Type B pancreatic cell (in vitro differentiated cells): ENCODE measurements at places on chromosomes 1 and 21. TPM values are rescaled to one million over a fixed set of nuclear protein-coding genes. Genes with fewer than 3 reads are reported as not detected.
A peak's percentile ranks its signal among the peaks of the same experiment; 100 is the strongest.

GRCh38 chr21:25717491-25718147 lies 17.1 kb downstream of the ATP5PF start:
- H3K27ac ChIP-seq = no peak overlapping the region
- H3K4me3 ChIP-seq = no peak overlapping the region
- H3K36me3 ChIP-seq = peaks cover 31% of the 10 kb centered on the region
- no peaks in the 10 kb centered on the region for H3K27me3 ChIP-seq

DNA sequence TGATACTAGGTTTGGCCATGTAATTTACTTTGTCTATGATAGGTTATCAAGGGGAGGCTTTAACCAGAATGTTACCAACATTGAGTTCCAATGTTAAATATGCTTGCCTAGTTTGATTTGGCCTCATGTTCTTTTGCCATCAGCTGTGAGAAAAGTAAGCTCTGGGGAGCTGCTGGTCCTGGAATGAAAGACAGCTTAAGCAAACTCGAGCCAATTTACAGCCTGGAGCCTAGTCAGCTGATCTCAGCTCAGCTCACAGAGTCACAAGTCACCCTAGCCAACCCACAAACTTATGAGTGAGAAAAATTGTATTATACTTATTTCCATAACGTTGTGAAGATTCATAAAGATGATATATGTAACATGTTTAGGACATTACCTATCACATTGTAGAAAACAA lies 426.7 kb downstream of the RWDD3 start:
- H3K4me3 ChIP-seq = no peak overlapping the region
- no peak for DNase-seq
- no peaks in the 10 kb centered on the region for H3K4me1 ChIP-seq
- no peak overlapping the region for H3K27ac ChIP-seq
- H3K36me3 ChIP-seq = no peaks in the 10 kb centered on the region

GRCh38 chr1:41998250-41998649 lies 79.5 kb upstream of the HIVEP3 start:
- no peaks in the 10 kb centered on the region for H3K27me3 ChIP-seq
- H3K4me3 ChIP-seq = no peak overlapping the region
- DNase-seq = no peak

Gene S100A1
- total RNA-seq = 0.97 TPM in 1 of 2 replicates, not detected in the other

Gene PDE9A
- total RNA-seq = 15.2 and 18.6 TPM in 2 replicates

Gene B3GALNT2
- total RNA-seq = 24.5 and 31.3 TPM in 2 replicates

GRCh38 chr1:207933205-207933800 lies 22.4 kb upstream of the CD34 start:
- peaks cover 4% of the 10 kb centered on the region for H3K27me3 ChIP-seq
- no peak for DNase-seq
- no peaks in the 10 kb centered on the region for H3K4me1 ChIP-seq
- no peak overlapping the region for H3K4me3 ChIP-seq
- no peaks in the 10 kb centered on the region for H3K36me3 ChIP-seq

Gene GNG4
- total RNA-seq = 28.5 and 64.2 TPM in 2 replicates

Gene SLAMF7
- total RNA-seq = 0.45 and 0.48 TPM in 2 replicates

GRCh38 chr1:219639876-219640577 lies 27.1 kb upstream of the ZC3H11B start:
- no peak for DNase-seq
- no peak overlapping the region for H3K27ac ChIP-seq
- H3K36me3 ChIP-seq = no peaks in the 10 kb centered on the region
- H3K27me3 ChIP-seq = no peaks in the 10 kb centered on the region
- no peak overlapping the region for H3K4me3 ChIP-seq

Gene LCE6A
- total RNA-seq = not detected in 2 replicates

Gene LIPI
- not detected in 2 replicates for total RNA-seq

Gene PRXL2B
- 33.7 and 40.3 TPM in 2 replicates for total RNA-seq

Gene KCNJ9
- total RNA-seq = not detected in 2 replicates

Gene PIK3CD
- total RNA-seq = 1.7 and 1.8 TPM in 2 replicates

DNA sequence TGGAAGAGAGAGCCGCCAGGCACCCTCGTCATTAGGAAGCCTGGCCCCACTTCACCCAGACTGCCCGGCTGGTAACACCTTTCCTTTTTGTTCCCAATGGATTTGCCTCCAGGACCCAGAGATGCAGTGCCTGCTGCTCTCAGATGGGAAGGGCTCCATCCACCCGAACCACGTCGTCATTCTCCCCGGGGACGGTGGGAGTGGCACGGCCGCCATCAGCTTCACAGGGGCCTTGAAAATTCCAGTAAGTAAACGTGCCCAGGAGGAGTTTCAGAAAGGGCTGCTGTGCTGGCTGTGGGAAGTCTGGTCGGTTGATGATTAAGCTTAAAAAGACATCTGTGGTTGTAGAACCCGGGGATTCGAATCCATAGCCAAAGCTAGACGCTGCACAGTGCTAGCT lies 45.2 kb downstream of the SLC37A1 start:
- no peaks in the 10 kb centered on the region for H3K27me3 ChIP-seq
- DNase-seq = no peak
- H3K4me3 ChIP-seq = no peak overlapping the region
- peaks cover 4% of the 10 kb centered on the region for H3K36me3 ChIP-seq
- H3K27ac ChIP-seq = no peak overlapping the region

- no peak for DNase-seq
- H3K4me1 ChIP-seq = no peaks in the 10 kb centered on the region
- no peaks in the 10 kb centered on the region for H3K36me3 ChIP-seq
- H3K27me3 ChIP-seq = peaks cover 8% of the 10 kb centered on the region
- H3K27ac ChIP-seq = no peak overlapping the region
Measured at GRCh38 chr1:34075576-34075975, 89.5 kb downstream of the CSMD2 start.

- no peak overlapping the region for H3K27ac ChIP-seq
- no peak overlapping the region for H3K4me3 ChIP-seq
- H3K4me1 ChIP-seq = no peaks in the 10 kb centered on the region
- no peak for DNase-seq
- H3K36me3 ChIP-seq = no peaks in the 10 kb centered on the region
Measured at GRCh38 chr1:153380711-153381110, 5.3 kb upstream of the S100A12 start.

DNA sequence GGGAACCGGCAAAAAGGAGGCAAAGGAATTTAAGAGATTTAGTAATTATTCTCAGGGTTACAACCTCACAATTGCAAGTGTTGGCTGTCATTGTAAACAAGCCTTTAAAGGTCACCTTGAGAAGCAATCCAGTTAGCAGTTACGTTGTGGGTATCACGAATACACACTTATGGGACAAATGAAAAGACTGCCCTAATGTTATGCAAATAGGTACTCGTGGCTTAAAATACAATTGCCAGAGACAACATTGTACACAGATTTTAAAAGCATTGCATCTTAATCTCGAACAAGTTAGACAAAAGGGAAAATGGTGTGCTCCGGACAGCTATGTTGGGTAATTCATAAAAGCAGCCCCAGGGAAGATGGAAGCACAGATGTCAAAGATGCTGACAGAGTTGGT lies 120.5 kb upstream of the ZC3H12A start:
- DNase-seq = no peak
- no peak overlapping the region for H3K4me3 ChIP-seq
- H3K36me3 ChIP-seq = no peaks in the 10 kb centered on the region
- no peak overlapping the region for H3K27ac ChIP-seq
- H3K4me1 ChIP-seq = no peaks in the 10 kb centered on the region

Gene DDR2
- 1.8 and 54.4 TPM in 2 replicates for total RNA-seq

DNA sequence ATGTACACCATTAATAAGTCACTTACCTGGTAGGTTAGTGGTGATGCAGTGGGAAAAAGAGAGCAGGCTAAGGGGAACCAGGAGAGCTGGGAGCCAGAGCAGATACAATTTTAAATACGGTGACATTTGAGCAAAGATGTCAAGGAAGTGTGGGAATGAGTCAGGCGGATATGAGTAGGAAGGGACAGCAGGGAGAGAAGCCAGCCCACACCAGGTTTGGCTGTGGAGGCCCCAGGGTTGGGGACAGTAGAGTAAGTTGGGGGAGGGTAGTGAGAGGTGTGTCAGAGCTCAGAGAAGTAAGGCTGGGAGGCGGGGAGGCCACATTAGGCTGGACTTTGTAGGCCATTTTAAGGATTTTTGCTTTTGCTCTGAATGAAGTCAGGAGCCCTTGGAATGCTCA lies 482.0 kb downstream of the DISC1 start:
- no peak overlapping the region for H3K27ac ChIP-seq
- DNase-seq = no peak
- H3K4me1 ChIP-seq = peaks cover 39% of the 10 kb centered on the region

- peak; percentile 40 for DNase-seq
- no peaks in the 10 kb centered on the region for H3K36me3 ChIP-seq
- H3K4me3 ChIP-seq = no peak overlapping the region
- H3K27ac ChIP-seq = peak overlapping the region; percentile 37
Measured at GRCh38 chr1:226943927-226944326, 3.8 kb downstream of the COQ8A start.

DNA sequence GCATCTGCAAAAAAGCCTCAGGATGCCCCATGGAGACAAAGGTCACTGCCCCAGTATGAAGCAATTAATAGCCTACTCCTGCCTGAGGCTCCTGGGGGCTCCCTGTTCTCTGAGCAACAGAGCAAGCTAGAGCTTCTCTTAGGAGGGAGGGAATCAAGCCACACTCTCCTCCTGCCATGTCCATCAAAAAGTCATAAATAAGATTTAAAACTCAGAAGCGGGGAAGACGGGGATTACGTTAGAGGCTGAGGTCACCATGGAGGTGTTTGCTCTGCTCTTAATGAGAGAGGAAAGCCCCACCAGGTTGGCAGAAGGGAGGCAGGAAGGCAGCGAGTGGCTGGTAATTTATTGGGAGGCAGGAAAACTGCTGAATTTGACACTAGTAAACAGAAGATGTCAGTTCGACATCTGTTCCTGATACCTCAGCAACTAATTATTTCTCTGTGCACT lies 98.4 kb upstream of the TNR start:
- no peaks in the 10 kb centered on the region for H3K36me3 ChIP-seq
- H3K4me1 ChIP-seq = peaks cover 26% of the 10 kb centered on the region
- peak overlapping the region; percentile 6 for H3K4me3 ChIP-seq
- no peak for DNase-seq
- no peak overlapping the region for H3K27ac ChIP-seq

Gene XCL1
- total RNA-seq = 1.2 TPM in 1 of 2 replicates, not detected in the other

- H3K4me3 ChIP-seq = no peak overlapping the region
- H3K36me3 ChIP-seq = no peaks in the 10 kb centered on the region
- H3K27ac ChIP-seq = no peak overlapping the region
Measured at GRCh38 chr1:199959033-199959774, 68.3 kb upstream of the NR5A2 start.

GRCh38 chr1:119385650-119386049 lies 17.1 kb downstream of the HAO2 start:
- DNase-seq = no peak
- no peak overlapping the region for H3K27ac ChIP-seq
- no peaks in the 10 kb centered on the region for H3K27me3 ChIP-seq
- no peak overlapping the region for H3K4me3 ChIP-seq
- H3K36me3 ChIP-seq = no peaks in the 10 kb centered on the region

Gene L1TD1
- 2.9 and 6.2 TPM in 2 replicates for total RNA-seq

GRCh38 chr1:1420654-1421141 lies 378 bp downstream of the ANKRD65 start:
- H3K4me3 ChIP-seq = peak overlapping the region; percentile 76
- H3K4me1 ChIP-seq = peaks cover 22% of the 10 kb centered on the region
- no peaks in the 10 kb centered on the region for H3K36me3 ChIP-seq
- no peak overlapping the region for H3K27ac ChIP-seq
- no peaks in the 10 kb centered on the region for H3K27me3 ChIP-seq

Gene TNNT2
- 21.3 and 63.9 TPM in 2 replicates for total RNA-seq

DNA sequence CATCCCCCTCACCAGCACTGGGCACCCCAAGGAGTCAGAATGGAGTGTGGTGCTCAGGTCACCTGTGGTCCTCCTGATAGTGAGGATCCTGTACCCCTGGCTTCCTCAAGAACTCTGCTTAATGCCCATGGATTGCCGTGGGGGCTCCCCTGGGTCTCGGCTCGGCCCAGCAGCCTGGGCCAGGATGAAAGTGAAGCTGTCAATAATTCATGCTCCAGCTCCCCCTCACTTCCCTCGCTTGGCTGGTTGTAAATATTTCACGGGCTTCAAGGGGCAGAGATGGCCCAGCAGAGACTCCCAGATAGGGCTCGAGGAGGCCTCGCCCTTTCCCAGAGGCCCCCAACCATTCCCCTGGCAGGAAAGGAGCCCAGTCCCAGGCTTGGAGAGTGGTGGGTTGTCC lies 42.6 kb upstream of the KCNA10 start:
- no peak overlapping the region for H3K27ac ChIP-seq
- H3K27me3 ChIP-seq = peaks cover 72% of the 10 kb centered on the region
- DNase-seq = peak; percentile 37
- H3K4me1 ChIP-seq = no peaks in the 10 kb centered on the region

Gene DNM3
- total RNA-seq = 1.2 and 2.1 TPM in 2 replicates

DNA sequence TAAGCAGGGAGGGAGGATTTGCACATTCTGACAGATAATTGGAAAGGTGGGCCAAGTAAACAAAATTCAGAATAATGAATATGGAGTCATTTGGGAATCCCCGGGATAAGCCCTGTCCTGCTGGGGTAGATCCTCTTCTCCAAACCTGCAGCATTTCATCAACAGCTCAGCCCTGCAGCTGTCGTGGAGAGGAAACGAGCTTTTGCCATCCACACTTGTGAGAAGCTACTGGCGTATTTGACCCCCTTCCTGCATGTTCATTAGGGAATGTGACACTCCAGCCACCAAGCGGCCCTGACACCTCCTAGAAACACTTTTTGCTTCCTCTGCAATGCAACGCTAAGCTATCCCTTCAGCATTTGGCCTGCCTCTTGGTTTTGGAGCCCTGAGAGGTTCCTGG lies 8.0 kb upstream of the LEFTY2 start:
- H3K36me3 ChIP-seq = no peaks in the 10 kb centered on the region
- DNase-seq = no peak
- H3K4me1 ChIP-seq = peaks cover 9% of the 10 kb centered on the region
- H3K27ac ChIP-seq = no peak overlapping the region

DNA sequence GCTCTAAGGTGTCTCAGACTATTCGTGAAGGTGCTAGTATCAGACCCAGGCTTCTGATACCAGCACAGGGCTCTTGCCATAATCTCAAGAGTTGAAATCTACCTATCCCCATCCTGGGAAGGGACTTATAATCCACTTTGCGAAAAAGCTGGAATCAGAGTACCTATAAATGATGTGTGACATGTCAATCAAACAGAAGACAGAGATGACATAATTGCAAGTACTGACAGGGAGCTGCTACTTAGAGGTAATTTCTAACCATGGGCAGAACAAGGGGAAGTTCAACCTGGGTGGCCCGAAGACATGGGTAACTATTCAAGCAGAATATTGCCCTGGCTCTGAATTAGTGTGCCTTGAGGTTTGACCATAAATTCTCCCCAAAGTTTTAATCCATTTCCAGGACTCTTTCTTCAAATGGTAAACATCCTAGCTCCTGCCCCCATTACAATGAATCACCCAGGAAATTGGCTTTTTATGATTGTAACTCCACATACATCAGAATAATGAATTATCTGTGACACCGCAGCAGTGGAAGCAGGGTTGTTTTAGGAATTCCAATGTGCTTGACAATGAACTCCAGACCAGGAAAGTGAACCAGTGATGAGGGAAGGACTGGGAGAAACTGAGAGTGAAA lies 37.2 kb downstream of the KANK4 start:
- no peak overlapping the region for H3K27ac ChIP-seq
- peaks cover 20% of the 10 kb centered on the region for H3K36me3 ChIP-seq
- H3K4me1 ChIP-seq = peaks cover 67% of the 10 kb centered on the region
- no peak for DNase-seq
- no peak overlapping the region for H3K4me3 ChIP-seq
- peaks cover 51% of the 10 kb centered on the region for H3K27me3 ChIP-seq
